T-helper 22 cell (primary cell): ENCODE measurements at places on chromosomes 6 and 20.

GRCh38 chr6:43331891-43332290 lies 23.3 kb upstream of the CRIP3 start:
- DNase-seq = no peak

DNA sequence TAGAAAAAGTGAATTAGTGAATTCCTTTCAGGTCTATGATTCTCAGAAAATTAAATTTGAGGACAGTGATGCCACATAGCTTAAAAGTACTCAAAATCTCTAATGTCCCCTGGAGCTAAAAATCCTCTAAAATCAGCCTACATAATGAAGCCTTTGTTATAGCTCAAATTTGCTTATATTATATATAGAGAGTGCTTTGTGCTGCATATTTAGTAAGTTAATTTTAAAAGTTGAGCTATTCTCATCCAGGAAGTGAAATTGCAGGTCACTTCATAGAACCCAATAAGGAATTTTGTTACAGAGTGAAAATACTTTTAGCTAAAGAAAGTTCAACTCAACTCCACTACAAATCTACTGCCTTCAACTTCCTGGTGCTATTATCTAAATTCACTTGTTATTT lies 507.5 kb upstream of the MAP3K7 start:
- no peak for DNase-seq

DNA sequence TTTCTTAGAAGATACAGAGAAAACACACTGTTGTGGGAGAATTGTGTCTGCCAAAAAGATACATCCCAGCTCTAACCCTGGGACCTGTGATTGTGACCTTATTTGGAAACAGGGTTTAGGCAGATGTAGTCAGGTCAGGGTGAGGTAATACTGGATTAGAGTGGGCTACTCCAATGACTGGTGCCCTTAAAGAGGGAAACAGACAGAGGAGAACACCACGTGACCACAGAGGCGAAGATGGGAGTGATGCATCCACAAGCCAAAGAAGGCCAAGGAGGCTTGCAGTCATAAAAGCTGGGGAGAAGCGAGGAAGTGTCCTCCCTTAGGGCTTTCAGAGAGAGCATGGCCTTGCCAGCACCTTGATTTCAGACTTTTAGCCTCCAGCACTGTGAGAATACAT lies 35.6 kb downstream of the SLC52A3 start:
- no peak for DNase-seq

DNA sequence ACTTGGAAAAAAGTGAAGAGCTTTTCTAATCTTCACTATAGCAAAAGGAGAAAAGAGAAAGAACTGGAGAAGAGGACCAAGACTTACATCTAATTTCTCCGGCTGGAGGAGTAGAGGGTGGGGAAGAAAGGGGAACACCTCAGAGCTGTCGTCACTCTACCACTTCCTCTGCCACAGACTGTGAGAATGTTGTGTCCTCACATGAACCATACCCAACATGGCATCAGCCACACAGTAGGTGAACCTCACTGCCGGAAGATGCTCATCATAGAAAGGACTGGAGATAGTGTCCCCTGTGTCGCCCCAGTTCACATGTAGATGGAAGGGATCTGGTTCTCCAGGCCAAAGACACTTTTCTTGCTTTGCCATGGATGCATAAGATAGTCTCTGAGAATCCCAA lies 604.4 kb upstream of the NOX3 start:
- DNase-seq = no peak

- no peak for DNase-seq
Observed at GRCh38 chr6:91895599-91896285, 1308.9 kb upstream of the MAP3K7 start.
